ENCODE measurements at places on chromosomes 13 and 19.

DNA sequence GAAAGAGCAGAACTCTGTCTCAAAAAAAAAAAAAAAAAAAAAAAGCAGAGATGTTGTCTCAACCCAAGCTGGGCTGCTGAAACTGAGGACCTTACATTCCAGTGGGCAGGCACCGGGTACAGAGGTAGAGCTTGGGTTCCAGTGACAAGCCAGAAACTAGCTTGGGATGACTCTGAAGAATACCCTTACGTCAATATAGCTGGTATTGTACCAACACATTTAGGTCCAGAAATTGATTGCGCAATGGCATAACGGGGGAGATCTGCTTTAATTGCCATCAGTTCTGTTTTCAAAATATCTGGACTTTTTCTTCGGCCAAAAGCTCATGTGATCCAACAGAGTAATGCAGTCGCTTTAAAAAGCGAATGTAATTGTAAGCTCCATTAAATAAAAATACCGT is 103.1 kb upstream of the UBL3 start:
- DNase-seq, result no peak

- no peak for DNase-seq
Measured at GRCh38 chr13:66972659-66973058, 257.5 kb downstream of the PCDH9 start.

DNA sequence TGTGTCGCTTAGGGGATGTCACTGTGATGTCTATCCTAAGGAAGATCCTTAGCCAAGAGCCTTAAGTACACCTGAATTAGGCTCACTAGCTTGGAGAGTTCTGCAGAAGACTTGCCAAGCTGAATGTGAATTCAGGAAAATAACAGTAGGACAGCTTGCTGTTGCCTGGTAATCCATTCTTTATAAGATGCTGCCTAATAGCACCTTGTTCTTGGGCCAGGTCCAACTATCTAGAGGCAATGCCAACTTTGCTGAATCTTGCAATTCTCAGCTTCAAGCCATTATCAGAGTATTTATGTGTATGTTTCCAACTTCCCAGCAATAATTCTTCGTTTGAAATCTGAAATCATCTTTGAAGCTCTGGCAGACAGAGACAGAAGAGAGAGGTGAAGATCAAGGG is 102.8 kb downstream of the PCDH17 start:
- DNase-seq, result no peak

DNA sequence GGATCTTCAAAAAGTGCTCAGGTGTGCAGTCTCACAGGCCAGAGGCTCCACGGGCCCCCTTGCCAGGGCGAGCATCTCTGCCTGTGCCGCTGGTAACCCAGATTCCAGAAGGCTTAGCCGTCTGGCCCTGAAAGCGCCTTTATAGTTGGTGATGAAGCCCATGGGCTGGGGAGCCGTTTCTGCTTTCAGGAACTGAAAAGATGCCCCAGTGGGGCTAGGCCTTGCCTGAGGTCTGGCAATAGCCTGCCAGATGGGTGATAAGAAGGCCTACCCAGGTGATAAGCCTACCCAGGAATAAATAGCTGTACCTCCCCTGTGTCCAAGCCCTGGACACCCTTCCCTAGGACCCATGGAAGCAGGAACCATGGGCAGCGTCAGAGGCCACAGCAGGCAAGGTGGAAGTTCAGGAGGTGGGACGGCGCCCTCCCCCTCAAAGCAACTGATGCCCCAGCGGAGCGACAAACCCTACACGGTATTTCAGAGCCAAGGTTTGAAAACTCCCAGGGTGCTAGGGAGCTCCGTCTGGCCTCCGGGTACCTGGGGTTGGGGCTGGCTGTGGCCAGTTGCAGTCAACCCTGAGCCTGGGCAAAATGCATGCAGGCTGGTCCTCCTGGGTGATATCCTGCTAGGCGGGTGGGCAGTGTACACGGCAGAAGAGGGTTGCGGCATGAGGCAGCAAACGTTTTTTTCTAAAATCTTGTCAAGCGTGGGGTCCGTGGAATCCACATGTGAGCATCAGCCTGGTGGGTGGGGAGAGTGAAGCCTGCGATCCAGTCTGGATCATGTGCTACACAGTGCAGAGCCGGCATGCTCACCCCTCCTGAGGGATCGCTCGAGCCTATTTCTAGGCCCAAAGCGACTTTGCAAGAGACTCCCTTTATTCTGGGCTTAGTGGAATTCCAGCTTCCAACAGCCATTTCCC is 45.3 kb downstream of the ACTN4 start:
- DNase-seq, result no peak

DNA sequence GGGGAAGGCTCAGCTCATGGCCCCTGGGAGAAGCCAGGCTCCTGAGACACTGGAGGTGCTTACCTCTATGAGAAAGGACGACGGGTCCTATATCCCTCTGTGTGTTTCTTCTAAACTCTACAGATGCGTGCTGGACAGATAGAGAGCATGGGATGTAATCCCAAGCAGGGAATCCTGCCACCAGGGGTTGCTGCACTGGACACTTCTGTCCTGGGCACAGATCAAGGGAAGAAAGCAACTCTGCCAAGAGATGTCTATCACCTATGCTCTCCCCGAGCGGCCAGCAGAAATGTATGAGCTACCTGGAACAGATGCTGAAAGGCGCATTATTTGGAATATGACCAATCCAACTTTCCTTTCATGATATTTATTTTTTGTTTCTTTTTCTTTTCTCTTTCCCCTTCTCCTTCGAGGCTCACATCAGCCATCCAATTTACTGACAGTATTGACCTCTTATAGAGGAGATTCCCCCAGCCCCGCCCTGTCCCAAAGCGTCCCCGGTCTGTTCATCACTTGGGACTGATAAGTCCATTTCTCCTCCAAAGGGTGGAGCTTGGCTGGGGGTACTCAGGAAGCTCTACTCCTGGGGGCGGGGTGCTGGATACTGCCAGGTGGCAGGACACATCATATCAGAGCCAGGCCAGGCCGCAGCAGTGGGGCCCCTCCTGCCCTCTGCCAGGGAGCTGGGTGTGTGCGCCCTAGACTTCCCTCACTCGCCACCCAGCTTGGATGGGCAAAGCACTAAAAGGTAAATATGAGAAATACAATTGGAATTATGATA is 34.2 kb downstream of the TSHZ3 start:
- no peak for DNase-seq

DNA sequence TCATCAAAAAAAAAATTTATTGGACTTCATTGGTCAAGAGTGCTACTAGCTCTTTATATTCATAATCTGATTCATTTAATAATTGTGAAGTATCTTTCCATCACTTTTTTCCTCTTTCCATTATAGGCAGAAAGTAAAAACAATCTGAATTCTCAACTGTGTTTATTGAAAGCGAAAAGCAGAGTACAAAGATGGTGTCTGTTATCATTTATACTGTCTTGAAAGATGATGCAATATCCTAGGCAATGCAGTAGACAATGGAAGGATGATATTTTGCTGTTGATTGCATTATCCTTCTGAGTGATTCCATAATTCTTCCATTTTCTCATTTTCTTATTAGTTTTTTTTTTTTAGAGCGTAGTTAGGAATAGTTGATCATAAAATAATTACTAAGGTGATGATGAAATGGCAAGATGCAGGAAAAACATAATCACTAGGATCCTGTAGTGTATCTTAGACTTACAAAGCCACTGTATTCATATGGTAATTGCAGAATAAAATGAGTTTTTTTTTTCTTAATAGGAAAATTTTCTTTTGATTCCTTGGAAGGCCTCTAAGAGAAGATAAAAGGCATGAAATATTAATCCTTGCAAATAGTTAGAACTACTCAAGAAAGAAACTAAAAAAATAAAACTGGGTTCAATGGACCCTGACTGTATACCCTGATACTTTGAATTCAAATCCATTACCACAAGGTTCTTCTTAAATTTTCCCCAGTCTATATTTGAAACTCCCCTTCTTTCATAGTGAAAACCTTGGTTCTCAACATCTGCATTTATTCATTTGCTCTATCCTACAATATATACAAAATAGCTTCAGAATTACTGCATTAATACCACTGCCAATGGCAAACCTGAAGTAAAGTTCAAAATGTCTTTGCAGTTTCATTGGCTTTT is 11.6 kb downstream of the URI1 start:
- no peak for DNase-seq

- DNase-seq, result peak; percentile 17
Measured at GRCh38 chr19:4229179-4229931, at the start of gene EBI3. TSS of gene EBI3 (plus strand) at chr19:4229523. CDS start at chr19:4229551, 28 bp downstream.

- no peak for DNase-seq
Measured at GRCh38 chr13:30301827-30302226, 5.5 kb downstream of the KATNAL1 start.

- no peak for DNase-seq
Measured at GRCh38 chr13:59770451-59770850, 393.3 kb downstream of the DIAPH3 start.

DNA sequence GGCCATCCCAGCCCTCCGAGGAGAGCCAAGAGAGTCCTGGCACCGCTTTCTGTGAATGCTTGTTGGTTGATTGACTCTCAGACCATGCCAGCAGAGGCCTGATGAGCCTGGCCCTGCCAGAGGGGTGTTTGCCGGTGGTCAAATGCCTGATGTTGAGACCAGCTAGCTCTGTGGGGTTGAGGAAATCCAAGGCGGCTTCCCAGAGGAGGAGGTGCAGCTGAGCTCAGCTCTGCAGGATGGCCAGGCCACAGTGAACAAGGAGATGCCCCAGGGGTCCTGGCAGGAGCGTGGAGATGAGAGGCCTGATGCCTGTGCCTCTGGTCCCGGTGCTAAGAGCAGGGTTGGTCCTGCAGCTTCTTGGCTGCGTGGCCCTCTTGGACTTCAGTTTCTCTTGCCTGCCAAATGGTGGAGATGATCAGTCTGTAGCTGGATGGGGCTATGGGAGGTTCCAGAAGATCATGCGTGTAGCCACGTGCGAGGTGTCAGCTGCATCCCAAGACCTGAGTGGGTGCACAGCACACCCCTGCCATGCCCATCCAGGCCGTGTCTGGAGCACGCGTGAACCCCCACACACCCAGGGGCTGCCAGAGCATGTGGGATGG is 16.8 kb downstream of the NFIC start:
- no peak for DNase-seq

DNA sequence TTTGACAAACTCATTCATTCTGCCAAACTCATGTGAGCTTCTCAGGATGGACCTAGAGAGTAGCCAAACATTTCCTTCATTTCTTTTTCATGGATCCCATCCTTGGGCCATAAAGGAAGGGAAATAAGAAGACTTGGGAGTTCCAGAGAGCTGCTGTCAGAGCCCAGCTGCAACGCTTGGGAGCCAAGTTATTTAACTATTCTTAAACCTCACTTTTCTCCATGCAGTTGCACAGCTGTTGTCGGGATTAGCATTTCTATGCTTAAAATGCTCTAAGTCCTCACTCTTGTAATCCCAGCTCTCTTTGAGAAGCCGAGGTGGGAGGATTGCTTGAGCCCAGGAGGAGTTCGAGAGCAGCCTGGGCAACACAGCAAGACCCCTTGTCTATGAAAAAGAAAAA is 11.7 kb upstream of the CASP14 start:
- DNase-seq, result no peak

DNA sequence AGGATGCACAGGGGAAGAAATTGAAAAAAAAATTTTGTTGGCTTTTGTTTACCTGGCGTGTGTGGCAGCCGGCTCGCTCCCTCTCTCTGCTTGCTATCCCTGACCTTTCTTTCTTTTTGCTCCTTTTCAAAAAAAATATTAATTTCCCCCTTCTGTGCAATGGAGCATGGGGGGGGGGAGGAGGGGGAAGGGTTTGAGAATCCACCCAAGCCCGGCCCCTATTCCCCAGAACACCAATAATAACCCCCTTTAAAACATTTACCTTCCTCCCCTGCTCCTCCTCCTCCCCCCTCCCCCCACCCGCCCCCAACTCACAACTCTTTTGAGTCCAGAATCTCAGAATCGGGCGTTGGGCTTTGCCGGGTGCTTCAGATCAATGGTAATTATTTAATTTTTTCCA is 28.4 kb downstream of the NFIX start:
- no peak for DNase-seq

DNA sequence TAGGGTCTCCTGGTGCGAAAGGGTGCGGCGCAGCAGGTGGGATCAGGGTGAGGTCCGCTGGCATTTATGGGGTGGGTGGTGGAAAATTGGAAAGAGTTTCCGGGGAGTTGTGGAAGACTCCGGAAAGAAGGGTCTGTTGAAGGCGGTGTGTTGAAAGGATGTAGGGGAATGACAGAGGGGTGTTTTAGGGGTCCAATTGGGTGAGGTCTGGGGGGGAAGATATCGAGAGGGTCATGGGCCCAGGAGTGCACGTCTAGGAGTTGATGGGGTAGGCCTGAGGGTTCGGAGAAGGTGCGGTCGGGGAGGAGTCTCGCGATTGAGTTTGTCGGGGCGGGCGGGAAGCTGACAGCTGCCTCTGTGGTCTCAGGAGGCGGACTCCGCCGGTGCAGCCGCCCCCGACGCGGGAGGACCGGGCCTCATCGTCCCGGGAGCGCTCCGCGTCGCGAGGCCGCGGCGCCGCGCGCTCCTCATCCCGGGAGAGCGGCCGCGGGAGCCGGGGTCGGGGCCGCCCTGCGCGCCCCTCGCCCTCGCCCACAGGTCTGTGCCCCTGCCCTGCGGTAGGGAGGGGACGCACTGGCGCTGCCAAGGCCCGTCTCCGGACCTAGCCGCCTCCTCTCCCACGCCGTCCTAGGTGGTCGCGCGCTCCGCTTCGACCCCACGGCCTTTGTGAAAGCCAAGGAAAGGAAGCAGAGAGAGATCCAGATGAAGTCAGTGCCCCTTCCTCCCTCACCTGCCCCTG is 7.0 kb downstream of the PGLYRP1 start:
- DNase-seq, result no peak

DNA sequence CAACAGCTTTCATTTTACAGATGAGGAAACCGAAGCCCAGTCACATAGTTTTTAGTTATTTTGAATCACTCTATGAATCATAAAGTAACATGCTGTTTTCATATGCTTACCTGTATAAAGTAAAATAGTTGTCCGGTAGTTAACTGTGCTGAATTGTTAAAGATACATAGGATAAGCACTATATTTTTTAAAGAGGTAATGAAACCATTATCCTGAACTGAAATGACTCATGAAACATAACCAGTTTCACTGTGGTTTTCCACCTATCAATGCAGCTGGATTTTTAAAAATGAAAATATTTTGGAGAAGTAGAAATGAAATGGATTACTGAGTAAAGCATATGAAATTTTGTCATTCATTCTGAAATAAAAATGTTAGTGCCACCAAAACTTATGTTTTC is 655.0 kb downstream of the OLFM4 start:
- DNase-seq, result no peak
